AG20443 (cell line): ENCODE measurements at places on chromosomes 4 and X.

- peak; percentile 29 for DNase-seq
Measured at GRCh38 chr4:37908488-37909331, 17.8 kb downstream of the TBC1D1 start.

DNA sequence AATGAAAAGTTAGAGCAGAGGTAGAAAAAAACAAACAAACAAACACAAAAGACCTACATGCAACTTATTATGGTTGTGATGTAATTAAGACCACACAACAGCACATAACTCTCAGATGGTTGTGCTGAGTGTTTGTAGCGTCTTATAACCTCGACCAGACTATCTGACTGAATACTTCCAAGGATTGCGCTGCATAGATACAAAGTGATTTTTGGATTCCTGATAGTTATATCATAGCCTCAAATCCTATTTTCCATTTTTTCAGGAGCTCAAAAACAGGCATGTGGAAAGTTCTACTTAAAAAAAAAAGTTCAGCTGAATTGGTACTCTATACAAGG lies 236.1 kb downstream of the SPRY1 start:
- no peak for DNase-seq

GRCh38 chrX:1388651-1389050 lies 3.3 kb downstream of the SLC25A6 start:
- no peak for DNase-seq

DNA sequence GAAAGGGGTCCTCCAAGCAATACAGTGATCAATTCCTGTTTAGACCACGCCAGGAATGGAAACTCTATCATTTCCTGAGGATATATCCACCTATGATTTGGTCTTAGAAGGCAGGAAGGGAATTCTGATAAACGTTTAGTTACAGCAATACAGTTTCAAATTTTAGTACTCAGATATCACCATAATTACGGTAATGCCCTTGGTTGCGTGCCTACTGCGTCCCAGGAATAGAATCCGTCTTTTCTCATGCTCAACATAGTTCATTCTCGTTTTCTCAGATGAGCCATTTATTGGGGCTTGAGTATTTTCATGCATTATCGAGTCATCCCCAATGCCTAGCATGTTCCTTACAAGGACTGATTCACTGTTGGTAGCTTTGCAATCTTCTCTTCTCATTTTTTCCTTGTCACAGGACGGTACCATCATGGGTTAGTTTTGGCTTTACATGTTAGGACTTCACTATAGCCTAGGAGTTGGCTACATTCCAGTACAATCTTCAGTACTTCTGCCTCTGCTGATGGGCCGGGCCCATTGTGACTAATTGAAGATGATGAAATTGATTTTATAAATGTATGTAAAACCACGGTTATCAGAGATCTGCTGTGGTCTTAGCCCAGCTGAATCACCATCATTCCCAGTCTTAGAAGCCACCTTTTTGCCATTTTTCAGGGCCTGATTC lies 4.4 kb upstream of the PRKX start:
- DNase-seq = no peak

DNA sequence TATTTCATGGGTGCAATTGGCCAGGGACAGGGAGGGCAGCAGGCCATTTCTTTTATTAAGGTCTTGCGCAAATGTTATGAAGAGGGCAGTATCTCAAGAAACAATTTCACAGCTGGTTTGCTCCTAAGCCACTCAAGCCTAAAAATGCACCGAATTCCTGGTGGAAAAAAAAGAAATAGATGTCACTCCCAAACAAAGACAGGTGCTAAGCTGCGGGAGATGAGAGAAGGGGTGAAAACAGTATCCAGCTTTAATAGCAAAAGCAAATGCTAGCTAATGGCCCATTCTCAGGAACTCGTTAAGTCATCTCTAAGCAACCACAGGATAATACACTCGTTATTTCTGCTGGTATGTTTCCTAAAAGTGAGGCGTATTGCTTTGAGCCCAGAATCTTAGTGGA lies 116.4 kb downstream of the ARX start:
- DNase-seq = no peak

GRCh38 chr4:62324215-62324614 lies 1124.1 kb downstream of the ADGRL3 start:
- DNase-seq = no peak

DNA sequence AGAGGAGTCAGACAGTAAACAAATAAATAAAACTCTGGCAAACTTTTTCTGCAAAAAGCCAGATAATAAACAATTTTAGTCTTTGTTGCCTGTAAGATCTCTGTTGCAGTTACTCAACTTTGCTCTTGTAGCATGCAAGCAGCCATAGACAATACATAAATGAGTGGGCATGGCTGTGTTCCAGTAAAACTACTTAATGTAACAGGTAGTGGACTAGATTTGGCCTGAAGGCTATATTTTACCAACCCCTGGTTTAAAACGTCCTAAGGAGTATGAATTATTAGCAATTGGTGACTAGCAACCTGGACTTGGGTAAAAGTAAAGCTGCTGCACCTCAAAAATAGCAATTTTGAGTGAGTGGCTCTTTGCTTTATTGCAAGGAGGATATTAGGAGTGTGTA lies 30.9 kb downstream of the SLAIN2 start:
- DNase-seq = no peak

- no peak for DNase-seq
Measured at GRCh38 chrX:87808576-87809243, 291.1 kb downstream of the KLHL4 start.

DNA sequence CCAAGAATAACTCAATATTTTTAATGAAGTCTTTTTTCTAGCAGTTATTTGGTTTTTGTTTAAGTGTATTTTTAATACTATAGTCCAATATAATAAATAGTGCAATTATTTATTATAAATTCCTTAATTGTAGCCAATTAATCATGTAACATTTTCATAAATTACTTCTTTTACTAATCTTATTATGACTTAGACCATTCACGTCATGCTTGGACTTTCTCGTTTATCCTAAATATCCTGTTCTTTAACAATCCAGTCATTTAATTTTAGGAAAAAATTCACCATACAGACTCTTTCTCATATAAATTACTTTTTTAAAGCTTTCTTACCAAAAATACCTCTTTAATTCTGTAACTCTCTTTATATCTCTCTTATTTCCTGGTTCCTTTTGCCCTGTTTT lies 350.1 kb downstream of the AR start:
- DNase-seq = no peak

- no peak for DNase-seq
Measured at GRCh38 chrX:16103625-16104024, 19.7 kb upstream of the GRPR start.
